ENCODE measurements at places on chromosomes 5 and 9.
A peak's percentile ranks its signal among the peaks of the same experiment; 100 is the strongest.

GRCh38 chr5:180825768-180826525, 23.3 kb upstream of the MGAT1 start:
- no peaks in the 10 kb centered on the region for H3K27me3 ChIP-seq
- peaks cover 11% of the 10 kb centered on the region for H3K4me1 ChIP-seq
- H3K27ac ChIP-seq = peak overlapping the region; percentile 3
- H3K4me3 ChIP-seq = no peak overlapping the region
- H3K36me3 ChIP-seq = peaks cover 8% of the 10 kb centered on the region
- no peak for DNase-seq

GRCh38 chr5:158873104-158873503, 226.6 kb downstream of the EBF1 start:
- H3K27me3 ChIP-seq = no peaks in the 10 kb centered on the region
- H3K4me3 ChIP-seq = no peak overlapping the region
- H3K36me3 ChIP-seq = no peaks in the 10 kb centered on the region
- no peaks in the 10 kb centered on the region for H3K4me1 ChIP-seq
- no peak for DNase-seq
- H3K27ac ChIP-seq = no peak overlapping the region

- H3K27me3 ChIP-seq = no peaks in the 10 kb centered on the region
- H3K36me3 ChIP-seq = no peaks in the 10 kb centered on the region
Observed at GRCh38 chr5:150122158-150122510, 33.5 kb downstream of the PDGFRB start.

DNA sequence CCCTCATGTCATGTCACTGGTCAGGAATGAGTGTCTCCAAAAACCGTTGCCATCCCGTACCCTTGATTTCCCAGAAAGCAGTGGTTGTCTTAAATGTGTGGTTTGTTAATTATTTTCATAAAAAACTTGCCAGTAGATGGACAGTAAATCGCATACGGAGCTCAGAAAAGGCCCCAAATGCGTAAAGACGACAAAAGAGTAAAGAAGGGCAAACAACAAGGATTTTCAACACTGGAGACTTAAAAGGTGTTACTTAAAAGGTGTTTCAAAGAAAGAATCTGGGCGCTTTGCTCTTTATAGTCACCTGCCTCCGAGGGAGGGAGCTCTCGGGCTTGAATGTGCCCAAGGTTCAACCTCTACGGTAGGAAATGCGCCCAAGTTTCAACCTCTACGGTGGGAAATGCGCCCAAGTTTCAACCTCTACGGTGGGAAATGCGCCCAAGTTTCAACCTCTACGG, 734 bp downstream of the KIF27 start:
- peak; percentile 51 for DNase-seq
- H3K27ac ChIP-seq = peak overlapping the region; percentile 91
- peaks cover 13% of the 10 kb centered on the region for H3K4me1 ChIP-seq
- no peaks in the 10 kb centered on the region for H3K36me3 ChIP-seq
- H3K27me3 ChIP-seq = no peaks in the 10 kb centered on the region
- peak overlapping the region; percentile 62 for H3K4me3 ChIP-seq

GRCh38 chr5:50945139-50945538, 278.7 kb downstream of the PARP8 start:
- no peaks in the 10 kb centered on the region for H3K36me3 ChIP-seq
- H3K4me3 ChIP-seq = no peak overlapping the region
- no peak for DNase-seq
- no peaks in the 10 kb centered on the region for H3K27me3 ChIP-seq

GRCh38 chr5:104628911-104629310, 1066.3 kb upstream of the NUDT12 start:
- H3K27me3 ChIP-seq = no peaks in the 10 kb centered on the region
- no peaks in the 10 kb centered on the region for H3K4me1 ChIP-seq
- DNase-seq = no peak
- H3K27ac ChIP-seq = no peak overlapping the region
- H3K36me3 ChIP-seq = no peaks in the 10 kb centered on the region
- no peak overlapping the region for H3K4me3 ChIP-seq

DNA sequence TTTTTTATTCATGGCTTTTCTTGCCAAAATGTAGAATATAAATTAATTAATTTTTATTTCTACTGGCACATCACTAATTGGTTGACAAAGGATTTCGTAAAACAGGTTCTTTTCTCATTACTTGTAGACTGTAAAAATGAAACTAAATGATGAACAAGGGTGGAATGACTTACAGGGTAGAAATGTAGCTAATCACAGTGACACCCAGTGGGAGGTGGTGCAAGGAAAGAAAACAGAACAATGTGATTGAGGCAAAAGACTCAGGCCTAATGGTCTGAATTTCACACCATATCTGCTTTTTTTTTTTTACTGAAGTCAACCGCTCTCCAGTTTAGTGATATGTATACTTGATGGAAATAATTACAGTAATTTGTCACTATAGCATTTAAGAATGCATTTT, 28.9 kb downstream of the GABRG2 start:
- no peaks in the 10 kb centered on the region for H3K36me3 ChIP-seq
- no peaks in the 10 kb centered on the region for H3K4me1 ChIP-seq
- no peak for DNase-seq
- H3K27me3 ChIP-seq = no peaks in the 10 kb centered on the region
- no peak overlapping the region for H3K4me3 ChIP-seq

DNA sequence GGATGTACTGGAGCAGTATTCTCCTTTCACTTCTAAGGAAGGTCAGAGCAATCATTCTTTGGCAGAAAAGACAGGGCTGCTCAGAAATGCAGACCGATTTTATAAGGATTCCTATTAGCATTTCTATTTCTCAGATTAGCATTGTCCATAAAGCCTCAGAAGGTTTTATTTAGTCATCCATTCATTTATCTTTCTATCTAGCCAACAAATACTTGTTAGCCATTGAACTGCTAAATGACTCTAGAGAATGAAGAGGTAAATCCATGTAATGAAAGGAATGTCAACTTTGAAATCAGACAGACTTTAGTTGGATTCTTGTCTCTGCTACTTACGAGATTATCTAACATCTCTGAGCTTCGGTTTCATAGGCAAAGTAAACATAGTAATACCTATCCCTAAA, 165.2 kb downstream of the SLC25A46 start:
- no peaks in the 10 kb centered on the region for H3K4me1 ChIP-seq
- no peaks in the 10 kb centered on the region for H3K27me3 ChIP-seq
- H3K27ac ChIP-seq = no peak overlapping the region
- no peak overlapping the region for H3K4me3 ChIP-seq
- no peaks in the 10 kb centered on the region for H3K36me3 ChIP-seq
- no peak for DNase-seq

DNA sequence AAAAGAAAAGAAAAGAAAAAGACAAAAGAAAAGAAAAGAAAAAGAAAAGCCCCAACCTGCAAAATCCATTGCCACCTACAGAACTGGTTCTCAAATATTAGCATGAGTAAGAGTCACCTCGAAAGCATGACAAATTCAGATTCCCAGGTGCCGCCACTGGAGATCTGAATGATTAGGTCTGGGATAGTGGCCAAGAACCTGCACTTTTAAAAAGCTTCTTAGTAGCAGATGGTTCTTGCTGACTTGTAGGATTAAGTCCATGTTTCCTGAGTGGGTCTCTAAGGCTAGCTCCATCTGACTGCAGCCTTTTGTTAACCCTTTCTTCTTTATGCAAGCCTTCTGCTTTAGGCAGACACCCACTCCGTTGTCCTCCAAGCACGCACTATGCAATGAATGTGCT, 178.5 kb upstream of the CDH18 start:
- no peak overlapping the region for H3K27ac ChIP-seq
- no peak for DNase-seq
- H3K36me3 ChIP-seq = no peaks in the 10 kb centered on the region
- H3K27me3 ChIP-seq = no peaks in the 10 kb centered on the region

DNA sequence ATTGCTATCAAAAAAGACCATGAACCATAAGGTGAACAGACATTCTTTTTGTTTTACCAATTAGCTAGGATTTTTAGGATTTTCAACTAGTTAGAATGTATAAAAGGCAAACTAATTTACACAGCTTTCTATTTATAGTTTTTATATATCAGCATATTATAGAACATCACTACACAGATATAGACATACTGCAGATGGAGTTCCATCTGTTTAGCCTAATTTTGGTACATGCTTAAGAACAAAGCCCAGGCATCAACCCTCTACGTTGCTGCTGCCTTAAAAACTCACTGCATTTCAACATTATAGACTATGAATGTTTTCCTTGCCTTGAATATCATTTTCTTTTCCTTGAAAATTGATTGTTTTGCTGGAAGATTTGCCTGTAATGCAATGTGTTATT, 2227.5 kb upstream of the C9orf72 start:
- H3K4me1 ChIP-seq = no peaks in the 10 kb centered on the region
- H3K27ac ChIP-seq = no peak overlapping the region
- H3K4me3 ChIP-seq = no peak overlapping the region
- H3K27me3 ChIP-seq = no peaks in the 10 kb centered on the region
- DNase-seq = no peak

DNA sequence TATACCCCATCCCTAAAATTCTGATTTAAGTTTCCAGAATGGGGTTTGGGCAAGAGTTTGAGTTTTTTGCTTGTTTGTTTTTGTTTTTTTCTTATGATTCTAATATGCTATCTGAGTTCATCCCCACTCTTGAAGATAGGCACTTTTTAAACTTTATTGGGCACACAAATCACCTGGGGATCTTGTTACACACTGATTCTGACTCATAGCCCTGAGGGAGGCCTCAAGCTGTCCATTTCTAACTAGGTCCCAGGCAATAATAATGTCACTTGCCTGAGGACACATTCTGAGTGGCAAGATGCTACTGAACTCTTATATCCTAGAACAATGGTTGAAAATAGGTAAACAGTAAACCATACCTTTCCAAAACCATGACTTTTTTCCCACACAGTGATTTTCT, 22.8 kb upstream of the ABLIM3 start:
- no peak overlapping the region for H3K4me3 ChIP-seq
- no peak overlapping the region for H3K27ac ChIP-seq
- no peaks in the 10 kb centered on the region for H3K36me3 ChIP-seq
- DNase-seq = no peak
- H3K27me3 ChIP-seq = no peaks in the 10 kb centered on the region

DNA sequence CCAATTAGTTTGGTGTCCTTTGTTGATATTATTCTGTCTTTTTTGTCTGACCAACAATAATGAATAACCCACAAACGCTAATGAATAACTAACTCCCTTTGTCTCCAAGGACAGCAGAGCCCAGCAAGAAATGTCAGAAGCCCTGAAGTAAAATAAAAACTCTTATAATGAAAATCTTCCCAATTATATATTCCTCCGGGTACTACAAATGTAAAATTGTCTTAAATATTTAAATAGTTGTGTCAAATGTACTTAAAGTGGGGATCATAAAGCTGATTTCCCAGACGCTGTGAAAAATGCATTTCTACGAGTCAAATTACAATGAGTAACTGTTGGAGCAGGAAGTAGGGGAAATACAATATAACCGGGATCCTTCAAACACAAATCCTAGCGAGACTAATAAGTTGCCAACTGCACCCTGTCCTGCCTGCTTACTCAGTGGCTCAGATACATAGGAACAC, 22.3 kb downstream of the GLIS3 start:
- H3K4me1 ChIP-seq = no peaks in the 10 kb centered on the region
- no peaks in the 10 kb centered on the region for H3K27me3 ChIP-seq
- no peaks in the 10 kb centered on the region for H3K36me3 ChIP-seq
- no peak overlapping the region for H3K27ac ChIP-seq

GRCh38 chr5:51376509-51376908, 6.7 kb upstream of the ISL1 start:
- DNase-seq = no peak
- H3K4me3 ChIP-seq = no peak overlapping the region
- H3K27ac ChIP-seq = no peak overlapping the region
- peaks cover 23% of the 10 kb centered on the region for H3K27me3 ChIP-seq
- H3K4me1 ChIP-seq = no peaks in the 10 kb centered on the region

GRCh38 chr5:177410575-177410974, 1.2 kb upstream of the F12 start:
- H3K36me3 ChIP-seq = no peaks in the 10 kb centered on the region
- peaks cover 5% of the 10 kb centered on the region for H3K27me3 ChIP-seq

DNA sequence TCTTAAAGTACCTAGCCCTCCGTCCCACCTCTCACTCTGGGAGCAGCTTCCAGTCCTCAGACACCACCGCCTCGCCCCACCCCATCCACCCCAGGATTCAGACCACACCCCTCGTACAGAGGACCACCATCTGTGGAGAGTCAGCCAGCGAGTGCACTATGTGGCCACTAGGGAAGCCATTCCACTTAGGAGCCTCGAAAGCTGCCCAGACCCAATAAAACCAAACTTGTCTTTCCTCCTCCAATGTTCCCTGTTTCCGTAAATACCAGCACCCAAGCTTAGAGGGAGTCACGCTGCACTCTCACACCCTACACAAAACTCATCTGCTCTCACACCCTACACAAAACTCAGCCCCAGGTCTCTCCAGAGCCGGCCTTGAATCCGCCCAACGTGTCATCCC, 1.9 kb downstream of the GCNT4 start:
- peak overlapping the region; percentile 74 for H3K4me3 ChIP-seq
- no peaks in the 10 kb centered on the region for H3K27me3 ChIP-seq
- peak overlapping the region; percentile 72 for H3K27ac ChIP-seq
- H3K36me3 ChIP-seq = peaks cover 39% of the 10 kb centered on the region
- H3K4me1 ChIP-seq = peaks cover 34% of the 10 kb centered on the region

- no peak overlapping the region for H3K27ac ChIP-seq
Observed at GRCh38 chr9:104022083-104022482, 72.0 kb upstream of the SMC2 start.

DNA sequence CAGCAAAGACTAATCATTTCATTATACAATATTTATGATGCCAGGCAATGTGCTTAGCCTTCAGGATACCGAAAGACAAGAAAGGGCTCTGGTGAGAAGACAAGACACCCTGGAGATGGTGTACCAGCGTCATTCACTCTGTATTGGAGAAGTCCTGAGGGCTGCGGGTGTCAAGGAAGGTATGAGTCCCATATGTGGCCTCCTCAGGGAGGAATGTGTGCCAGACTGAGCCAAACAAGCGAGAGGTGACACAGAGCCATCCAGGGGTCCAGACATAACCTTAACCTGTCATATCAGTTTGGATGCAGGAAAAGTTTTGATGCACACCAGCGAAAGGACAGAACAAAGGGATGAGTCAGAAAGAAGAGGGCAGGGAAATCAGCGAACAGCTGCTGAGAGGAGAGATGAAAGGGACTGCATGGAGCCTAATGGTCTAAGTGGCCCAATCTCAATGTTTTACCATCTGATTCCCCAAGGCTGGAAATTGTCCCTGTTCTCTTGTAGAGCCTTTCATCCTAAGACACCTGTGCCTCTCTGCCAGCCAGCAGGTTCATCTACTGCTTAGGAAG, 38.9 kb downstream of the ADRA1B start:
- H3K27ac ChIP-seq = no peak overlapping the region
- no peak overlapping the region for H3K4me3 ChIP-seq
- H3K4me1 ChIP-seq = no peaks in the 10 kb centered on the region
- no peak for DNase-seq
- H3K27me3 ChIP-seq = peaks cover 2% of the 10 kb centered on the region

DNA sequence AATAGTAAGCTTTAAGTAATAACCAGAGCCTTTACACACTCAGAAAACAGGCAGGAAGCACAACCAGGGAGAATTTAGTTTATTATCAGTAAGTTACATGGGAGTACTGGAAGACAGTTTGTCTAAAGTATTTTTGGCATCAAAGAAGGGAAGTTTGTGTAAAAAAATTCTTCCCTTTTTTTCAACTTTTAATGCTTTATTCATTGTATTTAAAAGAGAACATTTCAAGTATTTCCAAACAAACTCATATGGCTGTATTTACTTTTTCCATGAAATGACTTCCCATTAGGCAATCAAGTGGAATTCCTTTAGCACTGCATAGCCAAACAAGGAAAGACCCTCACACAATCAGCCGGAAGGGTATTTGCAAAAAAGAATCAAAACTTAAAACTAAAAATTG, 26.7 kb downstream of the RNF145 start:
- H3K27me3 ChIP-seq = no peaks in the 10 kb centered on the region
- H3K27ac ChIP-seq = no peak overlapping the region
- H3K4me3 ChIP-seq = no peak overlapping the region
- no peaks in the 10 kb centered on the region for H3K4me1 ChIP-seq
- no peak for DNase-seq
